Esophagus muscularis mucosa (tissue), 4 donors: ENCODE measurements at places on chromosomes 12 and 14. TPM values are rescaled to one million over a fixed set of nuclear protein-coding genes. Genes with fewer than 3 reads are reported as not detected.

Gene GPR68
- 6.6 TPM for total RNA-seq

DNA sequence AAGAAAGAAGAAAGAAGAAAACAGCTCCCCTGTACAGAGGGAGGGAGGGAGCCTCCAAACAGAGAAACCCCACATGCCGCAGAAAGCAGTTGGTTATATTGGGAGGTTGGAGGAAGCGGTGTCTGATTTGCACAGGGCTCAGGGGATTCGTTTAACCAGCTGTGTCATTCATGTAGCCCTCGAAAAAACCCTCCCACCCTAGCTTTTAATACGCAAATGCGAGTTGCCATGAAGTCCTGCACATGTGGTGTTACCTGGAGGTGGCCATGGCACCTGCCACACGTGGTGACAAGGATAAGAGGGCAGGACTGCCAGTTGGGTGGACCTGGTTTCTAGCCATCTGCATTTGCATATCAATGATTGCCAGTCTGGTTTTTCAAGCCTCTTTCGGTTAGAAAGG lies 40.9 kb downstream of the TMEM30B start:
- DNase-seq: no peak

DNA sequence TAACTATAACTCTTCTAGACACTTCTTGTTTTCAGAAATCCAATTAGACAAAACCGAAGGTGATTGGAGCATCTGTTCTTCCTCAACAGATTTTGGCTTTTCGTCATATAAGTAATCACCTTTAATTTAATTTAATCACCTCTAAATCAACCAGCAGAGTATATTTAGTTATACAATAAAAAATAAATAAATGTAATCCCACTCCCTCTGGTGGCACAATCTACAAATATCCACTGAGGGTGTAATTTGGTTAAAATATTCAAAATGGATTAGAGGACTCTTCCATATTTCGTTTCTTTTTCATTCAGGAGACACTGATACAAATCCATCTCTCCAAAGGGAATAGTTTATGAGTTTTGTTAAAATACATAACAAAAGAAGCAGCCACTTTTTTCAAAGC lies 18.3 kb upstream of the SLC35F4 start:
- no peak for DNase-seq

Gene CLEC9A
- not detected for total RNA-seq

DNA sequence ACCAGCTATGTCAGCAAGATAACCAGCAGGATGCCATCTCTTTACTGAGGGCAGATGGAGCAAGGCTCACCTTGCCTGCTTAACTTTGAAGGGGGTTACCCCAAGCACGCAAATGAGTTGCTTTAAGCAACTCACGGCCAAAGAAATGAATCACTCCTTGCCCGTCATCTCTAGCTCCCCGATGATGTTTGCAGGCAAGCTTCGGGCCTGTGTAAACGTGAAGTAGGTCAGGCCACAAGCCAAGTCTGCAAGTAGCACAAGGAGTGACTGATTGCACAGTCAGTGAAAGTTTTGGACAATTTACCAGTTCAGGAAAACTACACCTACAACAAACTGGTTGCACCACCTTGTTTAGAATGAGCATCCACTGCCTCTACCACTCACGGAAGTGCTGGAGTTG lies 699.7 kb upstream of the TBX3 start:
- DNase-seq: peak; percentile 83

DNA sequence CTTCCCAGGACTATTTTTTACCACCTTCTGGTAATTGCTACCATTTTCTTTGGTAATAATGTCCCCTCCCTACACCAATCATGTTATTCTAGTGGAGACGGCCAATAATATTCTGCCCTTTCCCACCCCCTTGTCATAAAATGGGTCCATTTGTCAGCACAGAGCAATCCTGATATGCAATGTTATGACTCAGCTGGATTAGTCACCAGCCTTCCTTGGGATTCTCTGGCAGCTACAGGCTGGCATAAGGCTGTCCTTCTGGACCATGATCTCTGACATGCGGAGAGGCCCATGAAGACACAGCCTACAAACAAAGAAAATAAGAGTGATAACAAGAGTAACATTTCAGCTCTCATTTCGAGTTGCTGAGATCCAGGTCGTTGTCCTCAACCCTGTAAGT lies 222.0 kb upstream of the CPNE8 start:
- DNase-seq: no peak

Gene PLEKHD1
- total RNA-seq: 0.17 TPM

- no peak for DNase-seq
Measured at GRCh38 chr12:50271724-50272247, 11.5 kb downstream of the LIMA1 start.

Gene LYZ
- 95.3 TPM for total RNA-seq
